ENCODE measurements at places on chromosomes 5 and 9. TPM values are rescaled to one million over a fixed set of nuclear protein-coding genes. Genes with fewer than 3 reads are reported as not detected.

SLC46A2 gene
- not detected for total RNA-seq

FCN2 gene
- total RNA-seq = not detected

SHISAL2B gene
- not detected for total RNA-seq

SPINK13 gene
- not detected for total RNA-seq

PCDHGC3 gene
- 61.3 TPM for total RNA-seq

JAKMIP2 gene
- 58.7 TPM for total RNA-seq

OGN gene
- total RNA-seq = 16.4 TPM

IRX4 gene
- total RNA-seq = not detected

BRINP1 gene
- not detected for total RNA-seq

GCNT1 gene
- 10.8 TPM for total RNA-seq

KCNIP1 gene
- total RNA-seq = 0.29 TPM

PCDHB16 gene
- total RNA-seq = 0.54 TPM

PCDHA5 gene
- not detected for total RNA-seq

TMEM215 gene
- total RNA-seq = not detected

SMIM3 gene
- total RNA-seq = not detected

DNA sequence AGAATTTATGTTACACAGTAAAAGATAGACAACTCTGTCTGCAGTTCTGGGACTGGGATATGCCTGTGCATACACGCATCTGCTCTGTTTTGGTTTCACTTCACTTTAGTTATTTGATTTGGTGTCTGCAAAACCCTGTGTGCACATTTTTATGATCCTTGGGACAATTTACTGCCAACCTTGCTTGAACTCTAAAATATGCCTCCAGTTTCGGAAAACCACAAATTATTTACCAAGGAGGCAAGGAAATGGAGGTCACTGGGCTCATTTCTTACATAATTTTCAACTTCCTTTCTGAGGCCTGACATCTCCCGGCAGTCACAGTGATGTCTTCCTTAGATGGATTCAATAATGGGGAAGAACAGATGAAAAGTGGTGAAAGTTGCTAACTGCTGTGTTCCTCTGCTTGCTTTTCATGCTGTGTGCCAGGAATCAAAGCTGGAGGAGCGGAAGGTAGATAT, 61.2 kb upstream of the TAF11L2 start:
- DNase-seq = peak; percentile 48

- DNase-seq = peak; percentile 54
These were observed 524 bp downstream of the FUBP3 start for GRCh38 chr9:130579738-130580463.

- DNase-seq = no peak
These were observed 186.3 kb downstream of the AOPEP start for GRCh38 chr9:94912700-94913249.

DNA sequence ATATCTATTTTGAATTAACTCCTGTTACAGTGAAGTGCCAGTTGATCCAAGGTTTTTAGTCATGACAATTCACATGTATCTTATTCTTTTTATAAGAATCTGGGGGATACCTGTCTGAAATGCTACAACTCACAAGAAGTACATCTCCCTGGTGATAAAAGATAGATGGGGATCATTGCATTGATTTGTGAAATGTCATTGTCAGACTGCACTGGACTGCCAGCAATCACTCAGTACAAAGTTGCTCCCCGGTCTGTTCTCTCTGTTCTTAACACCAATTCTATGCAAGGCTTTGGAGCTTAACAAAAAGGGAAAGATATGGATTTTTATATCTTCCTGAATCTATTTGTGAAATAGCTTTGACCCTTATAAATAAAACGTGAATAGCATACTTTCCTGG, 171.8 kb upstream of the PCSK5 start:
- DNase-seq = no peak

GRCh38 chr5:147935032-147935431, 28.7 kb upstream of the C5orf46 start:
- DNase-seq = peak; percentile 69

DNA sequence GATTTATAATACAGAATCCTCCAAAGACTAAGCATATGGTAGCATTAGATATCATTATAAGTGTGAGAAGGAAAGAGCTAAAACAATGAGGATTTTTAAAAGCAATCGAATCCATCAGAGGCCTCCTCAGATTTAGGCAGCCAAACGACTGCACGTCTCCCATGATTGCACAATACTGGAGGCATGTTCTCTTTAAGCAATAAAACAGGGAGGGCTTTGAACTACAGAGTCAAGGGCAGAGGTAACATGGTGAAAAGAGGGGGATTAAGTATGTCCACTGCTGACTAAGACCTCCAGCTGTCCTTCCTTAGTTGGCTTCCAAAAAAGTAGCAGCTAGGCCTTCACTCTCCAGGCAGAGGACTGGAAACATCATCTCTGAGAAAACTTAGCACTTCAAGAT, 298.7 kb upstream of the RGMB start:
- no peak for DNase-seq

DNA sequence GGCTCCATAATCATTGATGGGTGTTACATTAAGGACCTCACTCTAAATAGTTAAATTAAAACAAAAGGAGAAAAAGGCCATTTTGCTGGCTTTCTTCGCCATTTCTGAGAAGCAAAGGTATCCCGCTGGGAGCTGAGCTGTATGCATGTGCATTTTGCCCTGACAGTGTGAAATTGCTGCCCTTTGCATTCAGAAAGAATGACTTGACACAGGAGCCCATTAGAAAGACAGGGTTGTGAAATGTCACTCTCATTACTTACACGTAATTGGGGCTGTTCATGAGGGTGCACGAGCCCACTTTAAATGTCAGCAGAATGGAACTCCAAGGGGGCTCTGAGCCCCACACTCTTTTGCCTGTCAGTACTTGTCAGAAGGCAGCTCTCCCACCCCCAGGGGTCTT, 85.0 kb downstream of the SEMA4D start:
- no peak for DNase-seq

GRCh38 chr5:111784491-111785181, 27.6 kb upstream of the NREP start:
- DNase-seq = no peak

DNA sequence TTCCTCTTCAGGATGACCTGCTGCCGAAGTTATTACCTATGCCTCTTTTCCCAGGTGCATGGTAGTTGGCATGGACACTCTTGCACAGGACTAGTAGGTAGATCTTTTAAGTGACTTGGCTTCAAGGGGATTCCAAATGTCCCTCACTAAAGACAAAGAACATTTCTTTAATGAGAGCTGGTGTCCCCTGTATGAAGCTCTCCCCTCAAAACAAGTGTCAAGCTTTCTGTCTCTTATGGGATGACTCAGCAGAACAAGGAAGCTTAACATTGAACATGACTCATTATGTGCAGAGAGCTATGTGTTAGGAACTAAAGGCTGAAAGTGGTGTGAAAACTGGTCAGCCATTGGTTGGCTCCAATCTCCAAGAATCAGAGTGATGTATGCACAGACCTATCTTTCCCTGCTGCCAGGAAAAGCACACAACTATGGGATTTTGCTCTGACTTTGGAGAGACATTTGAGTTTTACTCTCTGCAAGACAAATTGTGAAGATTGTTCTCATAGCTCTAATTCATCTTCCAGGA, 120.5 kb downstream of the PRDM6 start:
- no peak for DNase-seq

GRCh38 chr5:95281226-95281625, 3.7 kb downstream of the MCTP1 start:
- no peak for DNase-seq

DNA sequence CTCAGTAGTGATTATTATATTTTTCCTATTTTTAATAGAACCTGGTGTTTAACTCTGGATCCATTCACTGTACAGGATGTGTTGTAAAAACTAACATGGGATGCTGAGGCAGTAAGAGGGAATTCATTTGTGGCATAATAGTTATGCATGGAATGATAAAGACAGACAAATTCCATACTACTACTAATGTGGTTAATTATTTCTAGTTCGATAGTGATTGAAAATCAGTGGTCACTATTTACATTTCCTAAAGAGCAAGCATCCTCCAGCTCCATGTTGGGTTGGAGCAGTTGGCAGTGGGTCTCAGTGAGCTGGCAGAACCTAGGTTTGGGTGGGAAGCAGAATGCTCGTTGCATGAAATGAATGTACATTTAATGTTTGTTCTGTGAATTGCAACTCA, 122.6 kb downstream of the SAXO1 start:
- no peak for DNase-seq

- no peak for DNase-seq
These were observed 9.5 kb upstream of the SH3TC2 start for GRCh38 chr5:149072376-149072775.

GRCh38 chr5:179879003-179879689, 20.5 kb upstream of the MRNIP start:
- no peak for DNase-seq

GRCh38 chr5:35470866-35471265, 146.8 kb upstream of the SPEF2 start:
- DNase-seq = no peak

DNA sequence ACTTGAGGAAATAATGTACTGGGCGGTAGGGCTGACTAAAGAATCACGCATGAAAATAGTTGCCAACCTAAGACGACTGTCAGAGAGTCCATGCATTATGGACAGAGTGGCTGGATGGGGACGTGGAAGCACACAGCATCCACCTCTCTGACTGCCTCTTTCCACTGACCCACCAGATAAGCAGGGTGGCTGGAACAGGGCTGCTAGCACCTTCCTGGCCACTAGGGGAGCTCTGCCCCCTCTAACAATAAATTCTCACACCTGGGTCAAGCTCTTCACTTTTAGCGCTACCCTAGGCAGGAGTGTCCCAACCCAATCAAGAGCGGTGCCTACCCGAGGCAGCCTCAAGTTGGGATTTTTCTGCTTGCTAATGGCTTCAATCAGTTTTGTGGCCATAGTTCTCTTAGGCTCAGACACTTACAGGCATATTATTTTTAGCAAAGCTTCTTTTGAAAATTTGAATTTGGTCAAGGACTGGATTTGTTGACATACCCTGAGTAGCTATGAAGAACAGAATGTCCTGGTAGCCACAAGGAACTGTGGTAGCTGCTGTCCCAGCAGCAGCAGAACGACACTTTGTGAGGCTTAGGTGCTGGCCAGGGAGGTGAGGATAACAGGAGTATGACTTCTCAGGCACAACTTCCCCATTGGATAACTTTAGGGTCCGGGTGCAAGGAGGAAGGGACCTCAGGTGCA, 6.9 kb upstream of the TPM2 start:
- peak; percentile 81 for DNase-seq

- no peak for DNase-seq
These were observed 1.3 kb downstream of the TLX3 start for GRCh38 chr5:171310212-171310818.

DNA sequence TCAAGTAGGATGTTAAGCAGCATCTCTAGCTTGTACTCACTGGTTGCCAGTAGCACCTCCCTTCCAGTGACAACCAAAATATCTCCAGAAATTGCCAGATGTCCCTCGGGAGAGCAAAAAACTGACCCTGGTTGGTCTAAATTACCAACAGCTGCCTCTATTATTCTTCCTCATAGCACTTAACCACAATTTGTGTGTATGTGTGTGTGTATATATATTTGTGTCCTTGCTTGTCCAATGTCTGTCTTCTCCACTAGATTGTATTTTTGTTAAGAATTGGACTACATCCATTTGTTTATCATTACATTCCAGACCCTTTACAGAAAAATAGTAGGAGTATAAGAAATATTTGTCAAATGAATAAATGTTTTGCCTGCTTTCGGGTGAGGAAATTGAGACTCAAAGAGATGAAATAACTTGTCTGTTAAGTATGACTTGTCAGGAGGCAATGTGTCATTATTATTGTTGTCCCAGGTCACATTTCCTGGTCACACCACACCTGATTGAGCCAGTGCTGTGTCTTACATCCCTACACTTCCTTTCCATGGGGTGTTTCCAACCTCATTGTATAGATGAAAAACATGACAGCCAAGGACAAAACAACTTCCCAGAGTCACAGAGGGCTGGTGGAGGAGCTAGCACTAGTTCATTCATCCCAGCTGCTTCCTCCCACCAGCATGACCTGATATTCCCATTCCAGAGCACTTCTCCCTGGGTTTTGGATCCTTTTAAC, 11.4 kb upstream of the GRPEL2 start:
- DNase-seq = no peak

GRCh38 chr9:26205261-26205660, 527.0 kb upstream of the TUSC1 start:
- DNase-seq = no peak

- DNase-seq = no peak
These were observed 44.2 kb upstream of the TLX3 start for GRCh38 chr5:171264843-171265242.

GRCh38 chr9:15299374-15299939, 7.6 kb downstream of the TTC39B start:
- DNase-seq = no peak

- DNase-seq = no peak
These were observed 68.0 kb upstream of the CTNNA1 start for GRCh38 chr5:138685193-138685745.

DNA sequence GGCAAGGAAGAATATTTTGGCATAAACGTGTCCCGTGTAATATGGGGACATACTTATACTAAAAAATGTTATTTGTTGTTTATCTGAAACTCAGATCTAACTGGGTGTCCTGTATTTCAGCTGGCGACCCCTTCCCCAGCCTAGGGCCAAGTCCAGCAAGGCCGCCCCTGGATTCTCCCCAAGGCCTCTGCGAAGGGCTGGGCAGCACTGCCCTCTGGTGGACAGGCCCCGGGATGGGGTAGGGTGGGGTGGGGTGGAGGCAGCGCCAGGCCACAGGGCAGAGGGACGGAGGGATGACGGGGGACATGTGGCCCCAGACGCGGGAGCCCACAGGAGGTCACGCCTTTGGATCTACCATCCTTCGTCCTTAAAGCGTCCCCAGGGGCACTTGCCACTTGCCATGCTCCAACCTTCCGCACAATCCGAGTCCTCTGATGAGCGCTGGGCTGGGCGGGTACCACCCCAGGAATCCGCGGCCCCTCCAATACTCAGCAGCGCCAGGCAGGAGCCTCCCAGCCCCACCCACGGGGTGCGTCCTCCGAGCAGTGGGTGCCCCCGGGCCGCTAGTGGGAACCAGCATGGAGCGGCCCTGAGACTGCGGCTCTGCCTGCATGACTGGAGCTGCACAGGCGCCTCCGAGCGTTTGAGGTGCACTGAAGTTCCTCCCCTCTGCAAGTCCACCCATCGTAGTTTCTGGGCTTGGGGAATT, 7.1 kb upstream of the AGPAT2 start:
- peak; percentile 71 for DNase-seq

GRCh38 chr9:99049228-99049627, 55.7 kb upstream of the TGFBR1 start:
- DNase-seq = no peak

- DNase-seq = no peak
These were observed 47.7 kb downstream of the NSUN2 start for GRCh38 chr5:6585168-6585567.

- DNase-seq = peak; percentile 54
These were observed 22.3 kb downstream of the PSMB7 start for GRCh38 chr9:124392871-124393460.

DNA sequence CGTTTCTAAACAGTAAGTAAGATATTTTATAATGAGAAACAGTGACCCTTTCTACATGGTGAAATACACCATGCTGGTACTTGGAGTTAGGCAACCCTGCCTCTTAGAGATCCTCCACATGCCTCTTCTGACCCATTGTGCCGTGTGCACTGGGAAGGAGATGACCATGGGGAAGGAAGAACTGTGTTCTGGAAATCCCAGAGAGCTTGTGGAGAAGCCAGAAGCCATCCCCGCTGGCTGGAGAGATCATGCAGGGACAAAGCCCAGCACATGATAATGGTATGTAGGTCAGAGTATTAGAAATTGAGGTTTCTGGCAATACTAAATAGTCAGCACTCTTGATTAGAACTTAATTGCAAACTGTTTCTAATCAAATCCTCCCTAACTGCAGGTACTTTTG, 307.3 kb downstream of the FBXL7 start:
- no peak for DNase-seq

- DNase-seq = no peak
These were observed 550.8 kb downstream of the CDH9 start for GRCh38 chr5:26487553-26487952.

- DNase-seq = no peak
These were observed 16.2 kb downstream of the ATPSCKMT start for GRCh38 chr5:10233505-10233904.
